ENCODE measurements at places on chromosomes 12 and 14.

- no peak for DNase-seq
Measured at GRCh38 chr12:52655720-52656124, 3.7 kb upstream of the KRT2 start.

DNA sequence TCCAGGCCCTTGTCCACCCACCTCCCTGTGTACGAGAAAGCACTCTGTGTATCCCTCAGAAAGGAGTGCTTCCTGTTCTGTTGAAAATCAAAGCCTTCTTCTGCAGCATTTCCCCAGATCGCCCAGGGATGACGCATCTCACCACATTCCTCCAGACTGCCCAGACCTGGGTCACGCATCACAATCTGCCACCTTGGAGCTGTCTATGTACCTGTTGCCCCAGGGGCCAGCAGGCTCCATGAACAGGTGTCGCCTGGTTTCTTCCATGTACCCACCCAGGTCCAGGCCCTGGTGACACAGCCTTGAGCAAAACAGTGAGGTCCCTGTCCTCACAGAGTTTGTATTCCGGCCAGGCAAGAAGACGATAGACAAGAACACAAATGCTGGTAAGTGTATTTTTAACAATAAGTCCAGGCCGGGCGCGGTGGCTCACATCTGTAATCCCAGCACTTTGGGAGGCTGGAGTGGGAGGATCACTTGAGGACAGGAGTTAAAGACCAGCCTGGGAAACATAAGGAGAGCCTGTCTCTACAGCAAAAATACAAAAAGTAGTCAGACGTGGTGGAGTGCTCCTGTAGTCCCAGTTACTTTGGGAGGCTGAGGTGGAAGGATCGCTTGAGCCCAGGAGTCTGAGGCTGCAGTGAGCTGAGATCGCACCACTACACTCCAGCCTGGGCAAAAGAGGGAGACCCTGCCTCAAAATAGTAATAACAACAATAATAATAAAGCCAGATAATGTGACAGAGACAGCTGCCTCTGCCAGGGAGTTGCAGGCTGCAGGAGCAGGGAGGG lies 6.8 kb upstream of the PPP1R13B start:
- no peak for DNase-seq

GRCh38 chr14:66490143-66491111 lies 4.3 kb downstream of the CCDC196 start:
- DNase-seq = no peak

DNA sequence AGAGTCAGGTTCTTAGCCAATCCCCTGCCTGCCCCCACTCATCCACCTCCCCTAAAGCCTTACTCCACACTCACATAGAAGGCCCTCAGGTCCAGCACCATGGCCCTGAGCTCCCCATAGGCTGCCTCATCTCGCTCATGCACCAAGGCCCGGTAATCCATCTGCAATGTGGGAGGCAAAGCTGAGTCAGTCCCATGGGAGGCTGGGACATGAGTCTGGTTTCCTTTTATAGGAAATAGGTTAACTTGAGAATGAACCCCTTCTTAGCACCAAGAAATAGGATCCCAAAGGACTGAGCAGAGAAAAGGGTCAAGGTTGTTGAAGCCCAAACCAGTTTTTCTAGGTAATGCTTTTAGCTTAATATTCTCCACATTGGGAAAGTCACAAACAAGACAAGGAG lies 2.1 kb upstream of the EMC9 start:
- no peak for DNase-seq

- no peak for DNase-seq
Measured at GRCh38 chr12:133204264-133204603, 22.9 kb downstream of the ZNF268 start.

DNA sequence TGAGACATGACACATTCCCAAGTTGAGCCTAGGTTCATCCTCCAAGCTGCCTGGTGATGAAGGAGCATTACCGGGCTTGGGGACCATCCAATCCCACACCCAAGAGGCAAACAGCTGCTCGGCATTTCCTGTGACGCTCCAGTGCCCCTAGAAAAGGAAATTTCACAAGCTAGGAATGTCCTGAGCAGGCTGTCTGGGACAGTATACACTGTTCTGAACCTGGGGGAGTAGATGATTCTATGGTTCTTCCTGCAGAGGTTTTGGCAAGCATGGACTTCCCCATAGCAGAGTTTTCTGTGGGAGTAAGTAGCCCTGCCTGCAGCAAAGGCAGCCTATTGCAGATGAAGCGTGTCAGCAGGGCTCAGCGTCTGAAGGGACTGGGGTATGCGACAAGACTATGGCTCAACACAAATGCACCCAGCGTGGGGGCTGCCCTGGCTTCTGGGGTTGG lies 47.4 kb upstream of the SRSF5 start:
- no peak for DNase-seq

DNA sequence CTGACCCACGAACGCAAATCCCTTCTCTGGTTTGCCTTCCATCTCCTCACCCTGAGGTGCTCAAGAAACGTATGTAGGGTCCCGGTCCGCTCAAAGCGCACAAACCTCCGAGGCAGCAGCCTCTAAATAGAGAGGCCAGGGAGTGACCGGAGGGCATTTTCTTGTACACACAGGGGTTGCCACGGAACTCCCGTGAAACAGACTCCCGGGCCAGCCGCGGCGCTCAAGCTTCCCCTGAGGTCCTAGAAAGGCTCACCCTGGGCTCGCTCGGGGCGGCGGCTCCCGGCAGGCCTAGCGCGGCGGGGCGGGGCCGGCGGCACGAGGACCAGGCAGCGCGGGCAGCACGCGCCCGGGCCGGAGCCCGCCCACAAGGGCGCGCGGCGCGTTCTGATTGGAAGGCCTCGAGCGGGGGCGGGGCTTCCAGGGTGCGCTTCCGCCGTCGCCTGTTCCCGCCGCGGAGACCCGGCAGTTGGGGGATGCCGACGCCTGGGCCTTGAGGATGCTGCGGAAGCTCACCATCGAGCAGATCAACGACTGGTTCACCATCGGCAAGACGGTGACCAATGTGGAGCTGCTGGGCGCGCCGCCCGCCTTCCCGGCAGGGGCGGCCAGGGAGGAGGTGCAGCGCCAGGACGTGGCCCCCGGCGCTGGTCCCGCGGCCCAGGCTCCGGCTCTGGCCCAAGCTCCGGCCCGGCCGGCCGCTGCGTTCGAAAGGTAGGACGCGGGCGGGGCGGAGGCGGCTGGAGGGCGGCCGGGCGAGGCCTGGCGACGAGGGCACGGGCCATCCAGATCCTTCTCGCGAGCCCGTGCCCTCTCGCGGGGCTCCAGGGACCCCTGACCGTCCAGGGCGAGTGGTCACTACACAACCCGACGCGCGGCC lies at the start of gene TDRD9:
Gene TDRD9, plus strand, starts transcription at position 446 of the 880 bp plus-strand sequence. Its CDS starts 54 bp downstream, at position 500.
- no peak for DNase-seq

- no peak for DNase-seq
Measured at GRCh38 chr12:70379846-70380245, 13.8 kb downstream of the KCNMB4 start.

DNA sequence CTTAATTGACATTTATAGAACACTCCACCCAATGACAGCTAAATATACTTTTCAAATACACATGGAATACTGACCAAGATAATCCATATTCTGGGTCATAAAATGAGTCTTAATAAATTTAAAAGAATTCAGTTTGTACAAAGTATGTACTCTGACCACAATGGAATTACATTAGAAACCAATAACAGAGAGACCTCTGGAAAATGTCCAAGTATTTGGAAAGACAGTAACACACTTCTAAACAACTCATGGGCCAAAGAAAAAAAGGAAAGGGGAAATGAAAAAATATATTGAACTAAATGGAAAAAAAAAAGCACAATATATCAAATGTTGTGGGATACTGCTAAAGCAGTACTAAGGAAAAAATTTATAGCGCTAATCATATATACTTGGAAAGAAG lies 52.0 kb downstream of the CRACR2A start:
- no peak for DNase-seq

DNA sequence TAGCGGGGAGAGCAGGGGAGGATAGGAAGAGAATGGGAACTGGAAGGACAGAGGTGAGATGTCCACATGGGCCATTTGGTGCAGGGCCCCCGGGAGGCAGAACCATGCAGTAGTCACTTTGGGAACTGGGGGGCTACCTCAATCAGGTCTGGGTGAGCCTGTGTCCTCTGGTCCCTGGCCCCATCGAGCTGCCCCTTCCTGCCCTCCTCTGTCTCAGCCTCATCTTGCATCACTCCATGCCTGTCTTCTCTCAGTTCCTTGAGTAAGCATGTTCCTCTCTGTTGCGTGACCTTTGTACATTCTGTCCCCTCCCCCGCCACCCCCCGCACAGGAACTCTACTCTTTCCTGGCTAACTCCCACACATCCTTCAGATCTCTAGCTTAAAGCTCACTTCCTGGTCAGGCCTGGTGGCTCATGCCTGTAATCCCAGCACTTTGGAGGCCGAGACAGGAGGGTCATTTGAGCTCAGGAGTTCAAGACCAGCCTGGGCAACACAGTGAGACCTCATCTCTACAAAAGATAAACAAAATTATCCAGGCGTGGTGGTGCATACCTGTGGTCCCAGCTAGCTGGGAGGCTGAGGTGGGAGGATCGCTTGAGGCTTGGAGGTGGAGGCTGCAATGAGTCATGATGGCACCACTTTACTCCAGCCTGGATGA lies 23.2 kb downstream of the FOS start:
- no peak for DNase-seq

- no peak for DNase-seq
Measured at GRCh38 chr12:121025442-121026226, 9.3 kb upstream of the C12orf43 start.

GRCh38 chr14:68809524-68809923 lies 16.7 kb upstream of the ZFP36L1 start:
- DNase-seq = no peak

DNA sequence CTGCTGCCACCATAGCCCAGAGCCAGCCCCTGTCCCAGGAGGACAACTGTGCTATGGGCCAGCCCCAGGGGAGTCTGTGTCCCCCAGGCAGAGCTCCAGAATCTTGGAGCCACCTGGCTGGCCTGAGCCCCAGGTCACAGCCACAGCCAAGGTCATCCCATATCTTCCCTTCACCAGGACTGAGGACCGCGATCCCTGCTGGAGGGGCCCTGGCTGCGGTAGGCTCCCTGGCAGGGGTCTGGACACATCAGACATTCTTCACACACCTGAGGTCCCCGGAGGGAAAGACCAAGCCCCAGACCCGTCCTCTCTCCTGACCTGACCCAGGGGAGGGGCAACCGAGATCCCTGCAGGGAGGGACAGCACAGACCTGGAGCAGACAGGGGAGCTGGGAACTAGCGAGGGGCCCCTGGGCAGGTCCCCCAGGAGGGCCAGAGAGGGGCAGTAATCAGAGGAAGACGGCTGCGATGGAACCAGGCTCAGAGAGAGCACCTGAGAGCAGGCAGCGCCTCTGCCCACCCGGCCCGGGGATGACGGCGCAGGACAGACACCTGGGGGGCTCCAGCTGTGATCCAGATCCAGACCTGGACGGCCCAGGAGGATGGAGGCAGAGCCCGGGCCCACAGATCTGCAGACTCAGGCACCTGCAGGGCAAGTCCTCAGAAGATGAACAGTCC lies 103.2 kb upstream of the EIF5 start:
- DNase-seq = no peak

- no peak for DNase-seq
Measured at GRCh38 chr12:109740694-109741245, 27.1 kb downstream of the FAM222A start.

DNA sequence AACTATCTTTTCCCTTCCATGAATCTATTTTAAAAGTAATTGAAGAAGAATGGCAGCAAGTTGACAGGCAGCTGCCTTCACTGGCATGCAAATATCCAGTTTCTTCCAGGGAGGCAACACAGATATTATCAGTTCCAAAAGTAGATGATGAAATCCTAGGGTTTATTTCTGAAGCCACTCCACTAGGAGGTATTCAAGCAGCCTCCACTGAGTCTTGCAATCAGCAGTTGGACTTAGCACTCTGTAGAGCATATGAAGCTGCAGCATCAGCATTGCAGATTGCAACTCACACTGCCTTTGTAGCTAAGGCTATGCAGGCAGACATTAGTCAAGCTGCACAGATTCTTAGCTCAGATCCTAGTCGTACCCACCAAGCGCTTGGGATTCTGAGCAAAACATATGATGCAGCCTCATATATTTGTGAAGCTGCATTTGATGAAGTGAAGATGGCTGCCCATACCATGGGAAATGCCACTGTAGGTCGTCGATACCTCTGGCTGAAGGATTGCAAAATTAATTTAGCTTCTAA lies 18.4 kb downstream of the TMPO start:
- DNase-seq = no peak

DNA sequence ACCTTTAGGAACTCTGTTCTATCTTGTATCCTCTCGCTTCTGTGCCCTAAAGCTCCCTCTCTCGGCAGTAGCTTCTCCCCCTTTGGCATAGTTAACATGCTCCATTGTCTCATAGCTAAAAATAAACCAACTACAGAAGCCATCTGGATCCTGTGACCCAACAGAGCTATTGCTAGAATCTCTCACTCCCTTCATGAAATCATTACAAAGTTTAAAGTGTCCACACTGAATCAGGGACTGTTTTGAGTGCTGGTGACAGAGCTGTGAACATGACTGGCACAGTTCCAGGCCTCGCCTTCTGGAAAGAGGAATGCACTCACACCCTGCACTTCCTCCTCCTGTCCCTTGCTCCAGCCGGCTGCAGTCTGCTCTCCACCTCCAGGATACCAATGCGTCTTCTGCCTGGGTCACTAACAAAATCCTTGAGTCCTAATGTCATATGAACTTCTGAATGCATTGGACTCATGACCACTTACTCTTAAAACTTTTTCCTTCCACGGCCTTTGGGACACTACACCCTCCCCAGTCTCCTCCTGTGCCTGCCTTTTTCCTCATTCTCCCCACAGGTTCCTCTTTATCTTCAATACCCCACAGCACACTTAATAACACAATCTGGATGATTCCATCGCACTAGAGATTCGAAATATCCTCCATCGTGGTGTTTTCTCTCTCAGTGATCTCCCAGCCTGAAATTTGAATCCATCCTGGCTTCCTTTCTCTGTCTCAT lies 13.2 kb downstream of the PLBD1 start:
- DNase-seq = no peak

DNA sequence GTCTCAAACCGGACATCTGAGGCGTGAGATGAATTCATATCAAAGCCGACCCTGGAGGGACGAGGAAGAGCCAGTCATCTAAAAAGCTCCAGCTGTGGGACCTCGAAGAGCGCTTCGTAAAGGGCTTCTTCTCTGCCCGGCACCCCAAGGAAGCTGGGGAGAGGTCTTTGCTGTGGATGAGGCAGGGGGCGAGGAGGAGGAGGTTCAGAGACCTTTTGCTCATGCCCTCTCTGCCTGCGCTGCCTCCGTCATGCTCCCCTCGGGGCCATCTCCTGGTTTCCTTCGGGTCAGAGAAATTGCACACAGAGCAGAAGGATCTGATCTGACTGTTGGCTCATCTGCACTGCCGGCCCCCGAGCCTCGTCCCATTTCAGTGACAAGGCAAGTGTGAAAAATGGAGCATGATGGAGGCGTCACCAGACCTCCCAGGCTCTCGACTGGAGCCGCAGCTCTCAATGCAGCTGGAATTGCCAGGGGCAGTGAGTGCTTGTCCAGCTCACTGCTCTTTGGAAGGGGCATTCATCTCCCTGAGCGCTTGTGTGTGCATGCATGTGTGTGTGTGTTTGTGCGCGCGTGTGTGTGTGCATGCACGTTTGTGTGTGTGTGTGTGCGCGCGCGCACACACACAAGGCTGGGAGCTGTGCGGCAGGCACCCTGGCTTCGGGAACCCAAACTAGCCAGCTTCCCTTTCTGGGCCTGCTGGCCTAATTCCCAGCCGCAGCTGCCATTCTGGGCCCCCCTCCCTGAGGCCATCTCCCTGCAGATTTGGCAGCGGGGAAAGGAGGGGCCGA lies 9.2 kb downstream of the CABP1 start:
- DNase-seq = no peak

Data from NCI-H1436 (cell line).